ENCODE measurements at places on chromosomes 7 and 10. TPM values are rescaled to one million over a fixed set of nuclear protein-coding genes. Genes with fewer than 3 reads are reported as not detected.

ASZ1 gene
- not detected for total RNA-seq

SPDYE5 gene
- not detected for total RNA-seq

DNA sequence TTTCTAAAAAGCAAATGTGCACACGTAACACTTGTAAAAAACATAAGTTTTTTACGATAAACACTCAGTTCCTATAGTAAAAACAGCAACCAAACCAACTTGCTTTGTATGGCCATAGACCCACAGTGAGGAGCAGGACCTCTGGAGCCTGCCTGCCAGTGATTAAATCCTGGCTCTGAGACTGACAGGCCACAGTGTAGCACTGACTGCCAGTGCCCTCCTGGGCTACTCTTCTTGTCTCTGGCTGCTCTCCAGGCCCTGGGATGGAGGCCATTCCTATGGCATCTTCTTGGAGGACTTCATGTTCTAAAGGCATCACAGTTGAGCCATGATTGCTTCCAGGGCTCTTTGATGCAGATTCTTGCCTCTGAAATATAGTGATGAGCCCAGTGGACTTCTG, 22.7 kb upstream of the TMEM254 start:
- DNase-seq: no peak

DNA sequence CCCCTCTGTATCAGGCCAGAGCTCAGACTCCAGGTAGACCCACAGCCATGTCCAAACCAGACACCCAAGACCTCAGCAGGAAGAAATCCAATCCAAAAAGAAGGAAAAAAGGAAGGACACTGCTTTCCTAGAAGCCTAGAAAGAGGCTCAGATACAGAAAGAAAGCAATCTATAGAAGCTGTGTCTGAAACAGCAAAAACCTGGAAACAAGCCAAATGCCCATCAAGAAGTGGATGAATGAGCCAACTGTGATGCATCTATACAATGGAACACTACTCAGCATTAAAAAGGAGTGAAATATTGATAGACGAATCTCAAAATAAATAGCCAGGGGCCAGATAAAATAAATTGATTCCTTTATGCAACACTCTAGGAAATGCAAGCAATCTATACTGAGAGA, 31.6 kb downstream of the GRB10 start:
- DNase-seq: no peak

DNA sequence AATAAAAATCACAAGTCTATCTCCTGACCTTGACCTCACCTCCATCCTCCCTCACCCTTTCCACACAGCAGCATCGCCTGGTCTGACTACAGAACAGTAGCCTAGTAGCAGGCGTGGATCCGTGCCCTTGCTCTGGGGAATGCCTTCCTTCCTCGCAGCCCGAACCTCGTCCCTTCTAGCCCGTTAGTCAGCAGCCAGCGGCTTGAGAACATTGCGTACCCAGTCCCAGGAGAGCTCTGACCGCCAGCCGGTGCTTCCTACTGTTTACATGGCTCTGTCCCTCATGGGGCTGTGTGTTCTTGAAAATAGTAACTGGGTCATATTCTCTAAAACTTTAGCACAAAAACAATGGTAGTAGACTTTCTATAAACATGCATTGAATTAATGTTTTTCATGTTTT, 682.7 kb upstream of the IGFBP3 start:
- DNase-seq: no peak

TRIM50 gene
- total RNA-seq: not detected

GRCh38 chr10:24962995-24963394, 10.6 kb upstream of the PRTFDC1 start:
- DNase-seq: peak; percentile 67

FEZF1 gene
- not detected for total RNA-seq

PPA1 gene
- total RNA-seq: 179 TPM

DNA sequence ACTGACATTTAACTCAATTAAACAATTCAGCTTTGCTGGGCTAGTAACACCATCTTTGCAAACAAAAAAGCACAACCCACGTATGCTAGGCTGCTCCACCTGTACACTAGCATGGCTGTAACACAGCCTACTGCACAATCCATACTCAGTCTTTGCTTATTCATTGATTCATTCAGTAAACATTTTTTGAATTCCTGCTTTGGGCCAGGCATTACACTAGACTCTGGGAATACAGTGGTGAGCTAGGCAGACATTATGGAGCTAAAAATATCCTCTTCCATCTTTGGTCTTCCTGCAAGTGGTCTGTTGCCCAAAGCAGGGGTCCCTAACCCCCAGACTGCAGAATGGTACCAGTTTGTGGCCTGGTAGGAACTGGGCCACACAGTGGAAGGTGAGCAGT, 9.9 kb downstream of the CNNM1 start:
- no peak for DNase-seq

GRCh38 chr10:63883861-63884260, 362.7 kb downstream of the REEP3 start:
- no peak for DNase-seq

NPSR1 gene
- not detected for total RNA-seq

PON3 gene
- total RNA-seq: not detected

DNA sequence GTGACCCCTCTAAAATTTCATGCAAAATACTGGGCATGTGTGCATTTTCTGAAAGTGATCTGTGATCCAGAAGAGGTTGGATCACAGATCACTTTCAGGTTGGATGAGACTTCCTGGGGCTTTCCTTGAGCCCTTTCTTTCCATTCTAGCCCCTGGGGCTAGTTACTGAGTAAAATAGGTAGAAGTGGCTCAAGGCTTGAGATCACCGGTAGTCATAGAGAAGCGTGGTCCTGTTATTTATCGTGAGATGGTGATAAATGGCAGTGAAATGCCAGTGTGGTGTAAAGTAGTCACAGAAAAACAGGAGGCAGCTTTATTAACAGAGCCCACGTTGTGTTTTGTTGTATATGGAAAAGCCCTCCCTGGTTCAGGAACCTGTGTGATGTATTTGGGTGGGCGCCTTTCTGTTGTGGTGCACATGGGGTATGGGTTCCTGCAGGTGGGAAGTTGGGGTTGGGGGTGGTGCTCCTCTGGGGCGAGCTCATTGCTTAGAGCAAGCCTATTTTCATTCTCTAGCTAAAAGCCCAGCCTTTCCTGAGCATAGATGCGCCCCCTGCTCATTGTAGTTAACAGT, 34.0 kb upstream of the SH2D4B start:
- no peak for DNase-seq

EMX2 gene
- 4.1 TPM for total RNA-seq

DNA sequence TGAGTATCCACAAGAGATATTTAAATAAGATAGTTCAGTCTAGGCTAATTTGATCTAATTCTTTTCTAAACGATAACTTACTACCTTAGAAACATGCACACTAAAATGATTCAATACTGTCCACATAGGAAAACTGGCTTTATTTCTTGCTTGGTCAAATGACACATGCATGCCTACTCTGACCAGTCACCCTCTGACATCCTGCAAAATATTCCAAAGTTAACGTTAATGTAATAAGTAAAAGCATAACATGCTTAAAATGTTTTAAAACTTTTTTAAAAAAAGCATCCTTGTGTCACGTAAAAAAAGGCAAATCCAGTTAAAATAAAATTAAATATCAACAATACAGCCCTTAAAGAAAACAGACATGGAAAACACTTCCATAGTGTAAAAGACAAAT, 70.2 kb downstream of the UBE2H start:
- DNase-seq: no peak

CLRN3 gene
- not detected for total RNA-seq

DNA sequence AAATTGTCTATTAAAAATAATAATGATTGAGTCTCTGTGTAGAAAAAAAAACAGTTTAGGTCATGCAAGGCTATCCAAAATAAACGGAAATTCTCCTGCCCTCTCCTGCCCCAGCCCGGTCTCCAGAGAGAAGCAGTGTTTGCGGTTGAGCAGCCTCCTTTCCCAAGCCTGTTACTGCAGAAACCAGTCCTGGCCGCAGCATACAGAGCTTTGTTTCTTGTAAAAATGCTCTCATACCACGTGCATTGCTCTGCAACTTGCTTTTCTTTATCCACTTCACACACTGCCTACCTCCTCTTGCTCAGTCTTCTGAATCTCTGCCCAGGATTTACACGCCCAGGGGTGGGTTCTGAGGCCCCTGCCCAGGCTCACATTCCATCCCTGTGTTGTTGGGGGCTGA, 34.4 kb upstream of the CUL1 start:
- DNase-seq: no peak

DNA sequence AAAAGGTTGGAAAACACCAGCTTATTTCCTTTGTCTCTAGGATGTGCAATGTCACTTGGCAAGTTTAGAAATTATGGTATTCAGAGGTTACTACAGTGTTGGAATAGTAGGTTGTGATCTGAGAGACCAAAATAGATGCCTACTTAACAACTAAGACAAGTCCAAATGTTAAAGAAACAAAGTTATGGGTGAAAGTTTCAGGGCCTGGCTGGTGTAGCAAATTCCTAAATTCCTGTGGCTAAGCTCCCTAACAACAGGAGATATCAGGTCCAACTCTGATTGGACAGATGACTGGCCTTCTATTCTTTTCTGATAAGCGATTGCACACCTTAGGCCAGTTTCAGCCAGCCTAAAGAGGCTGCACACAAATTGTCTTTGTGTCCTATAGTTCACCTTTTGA, 873.5 kb downstream of the REEP3 start:
- no peak for DNase-seq

DNA sequence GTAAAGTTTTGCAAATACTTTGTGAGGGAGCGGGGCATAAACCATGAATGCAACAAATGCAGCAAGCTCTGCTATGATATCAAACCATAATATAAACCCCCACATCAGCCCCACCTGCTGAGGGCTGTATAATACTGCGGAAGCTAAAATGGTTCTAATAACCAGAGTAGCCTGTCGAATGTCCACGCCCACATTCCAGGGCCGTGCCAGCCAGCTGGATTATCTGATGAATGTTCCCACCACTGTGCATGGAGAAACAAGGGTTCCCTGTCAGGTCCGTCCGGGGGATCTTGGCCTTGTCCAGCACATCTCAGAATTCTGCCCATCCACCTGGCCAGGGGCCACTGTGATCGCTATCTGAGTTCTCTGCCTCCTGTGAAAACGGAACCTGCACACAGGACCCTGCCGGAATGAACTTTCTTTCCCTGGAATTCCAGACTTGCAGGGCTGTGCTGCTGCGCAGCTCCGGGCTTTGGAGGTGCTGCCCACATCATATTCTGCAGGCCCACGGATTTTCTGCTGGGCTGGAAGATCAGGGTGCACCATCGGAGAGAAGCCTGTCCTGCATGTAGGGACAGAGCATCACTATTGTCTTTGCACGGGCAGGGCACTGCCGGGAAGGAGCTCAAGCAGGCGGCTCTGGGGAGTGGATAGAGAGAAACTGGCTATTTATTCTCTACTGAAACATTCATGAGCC, 77.0 kb upstream of the GNA12 start:
- DNase-seq: no peak

SYT15B gene
- total RNA-seq: 0.21 TPM

DNA sequence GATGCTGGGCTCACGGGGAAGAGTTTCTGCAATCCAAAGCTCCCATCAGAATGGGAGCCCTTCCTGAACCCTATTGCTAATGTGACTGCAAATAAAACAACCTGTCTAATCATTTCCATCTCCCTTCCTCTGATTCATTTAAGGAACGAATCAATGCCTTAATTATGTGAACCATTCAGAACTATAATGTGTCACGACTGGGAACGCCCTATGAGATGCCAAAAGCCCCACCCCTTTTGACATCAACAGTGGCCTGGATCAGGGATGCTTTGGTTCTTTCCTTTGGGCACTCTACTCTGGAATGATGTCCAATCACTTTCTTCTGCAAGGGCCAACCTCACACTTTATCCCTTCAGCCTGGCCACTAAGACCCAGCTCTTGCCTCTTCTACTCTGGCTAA, 195.4 kb upstream of the AOAH start:
- no peak for DNase-seq

DNA sequence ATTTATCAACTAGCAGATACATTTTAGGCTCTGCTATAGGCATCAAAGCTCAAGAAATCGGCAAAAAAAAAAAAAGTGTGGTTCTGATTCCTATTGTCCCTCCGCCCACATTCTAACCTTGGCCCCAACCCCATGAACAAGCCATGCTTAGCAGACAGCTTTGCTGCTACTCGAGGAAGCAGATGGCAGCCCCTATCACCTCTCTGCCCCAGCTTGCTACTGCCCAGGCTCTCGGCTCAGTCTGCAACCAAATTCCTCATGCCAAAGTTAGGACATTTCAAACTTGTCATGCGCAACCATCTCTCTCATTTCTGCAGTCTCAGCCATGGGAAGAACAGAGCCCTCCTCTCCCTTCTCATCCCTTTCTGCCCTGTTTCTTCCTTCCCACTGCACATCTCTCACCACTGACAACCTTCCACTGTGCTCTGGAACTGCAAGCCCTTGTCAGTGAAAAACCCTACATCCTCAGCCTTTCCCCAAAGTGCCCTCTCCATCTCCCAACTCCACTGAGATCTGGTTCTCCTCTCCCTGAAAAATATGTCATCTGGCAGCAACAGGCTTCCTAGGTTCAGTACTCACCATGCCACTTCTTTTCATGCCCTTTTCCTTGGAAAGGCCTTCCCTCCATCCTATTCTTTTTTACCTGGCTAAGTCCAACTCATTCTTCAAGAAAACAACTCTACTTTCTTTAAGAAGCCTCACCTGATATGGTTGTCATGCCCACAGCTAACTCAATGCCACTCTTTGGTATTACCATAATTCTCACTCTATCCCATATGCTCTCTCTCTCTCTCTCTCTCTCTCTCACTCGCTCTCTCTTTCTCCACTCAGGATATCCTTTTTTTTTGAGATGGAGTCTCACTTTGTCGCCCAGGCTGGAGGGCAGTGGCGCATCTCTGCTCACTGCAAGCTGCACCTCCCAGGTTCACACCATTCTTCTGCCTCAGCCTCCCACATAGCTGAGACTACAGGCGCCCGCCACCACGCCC, 60.1 kb upstream of the FHIP2A start:
- no peak for DNase-seq

NUTM2B gene
- 2.0 TPM for total RNA-seq

DNA sequence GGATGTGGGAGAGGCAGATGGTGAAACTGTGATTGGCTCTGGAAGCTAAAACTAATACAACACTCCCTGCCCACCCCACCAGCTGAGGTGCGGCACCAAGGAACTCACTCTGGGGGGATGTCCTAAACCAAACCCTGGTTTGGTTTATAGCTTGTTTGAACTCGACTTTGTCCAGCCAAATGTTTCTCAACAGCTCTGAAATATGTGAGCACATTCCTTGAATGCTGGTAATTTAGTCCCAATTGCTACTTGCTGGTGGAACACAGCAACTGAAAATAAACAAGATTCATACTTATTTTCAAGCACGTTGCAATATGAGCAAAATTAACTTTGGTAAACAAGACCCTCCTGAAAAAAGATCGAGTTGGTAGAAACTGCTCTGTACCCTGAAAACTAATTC, 39.7 kb upstream of the CARD11 start:
- no peak for DNase-seq

- no peak for DNase-seq
Observed at GRCh38 chr10:14879124-14879927, 660 bp downstream of the SUV39H2 start.

EBLN1 gene
- not detected for total RNA-seq
